Activated naive CD8-positive, alpha-beta T cell treated with anti-CD3 and anti-CD28 coated beads for 36 hours (primary cell): ENCODE measurements at places on chromosomes 1 and 21. TPM values are rescaled to one million over a fixed set of nuclear protein-coding genes. Genes with fewer than 3 reads are reported as not detected.

CNIH3 gene
- total RNA-seq: 1.4 TPM

DNA sequence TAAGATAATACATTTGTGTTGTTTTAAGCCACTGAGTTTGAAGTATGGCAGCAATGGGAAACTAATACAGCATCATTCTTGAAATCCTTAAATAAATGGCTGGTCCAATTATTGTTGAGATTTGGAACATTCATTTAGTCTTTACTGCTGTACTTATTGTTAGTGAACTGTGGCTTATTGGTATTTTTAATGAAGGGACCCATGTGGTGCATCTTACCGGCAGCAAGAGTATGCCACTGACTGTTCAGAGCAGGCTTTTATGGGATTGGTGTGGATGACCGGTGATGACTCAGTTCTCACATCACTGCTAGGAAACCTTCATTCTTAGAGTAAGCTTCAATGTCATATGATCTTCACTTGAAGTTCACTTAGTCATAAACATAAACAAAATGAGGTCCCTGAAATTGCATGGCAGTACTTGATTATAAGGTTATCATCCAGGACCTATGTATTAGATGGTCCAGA, 31.5 kb downstream of the PRKAA2 start:
- no peak for DNase-seq

DNA sequence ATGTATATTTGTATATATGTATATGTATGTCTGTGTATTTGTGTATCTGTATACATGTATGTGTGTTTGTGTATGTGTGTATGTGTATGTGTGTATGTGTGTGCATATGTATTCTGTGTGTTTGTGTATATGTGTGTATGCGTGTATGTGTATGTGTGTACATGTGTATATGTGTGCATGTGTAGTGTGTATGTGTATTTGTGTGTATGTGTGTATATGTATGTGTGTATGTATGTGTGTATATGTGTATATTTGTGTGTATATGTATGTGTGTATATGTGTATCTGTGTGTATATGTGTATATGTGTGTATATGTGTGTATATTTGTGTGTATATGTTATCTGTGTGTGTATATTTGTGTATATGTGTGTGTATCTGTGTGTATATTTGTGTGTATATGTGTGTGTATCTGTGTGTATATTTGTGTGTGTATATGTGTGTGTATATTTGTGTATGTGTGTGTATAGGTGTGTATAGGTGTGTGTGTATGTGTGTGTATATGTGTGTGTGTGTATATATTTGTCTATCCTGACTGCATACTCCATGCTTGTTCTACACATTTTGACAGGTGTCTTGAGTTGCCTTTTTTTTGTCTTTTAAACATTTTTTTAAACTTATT, 101.5 kb downstream of the SCCPDH start:
- no peak for DNase-seq

GRCh38 chr1:29708796-29709703, 472.7 kb downstream of the PTPRU start:
- no peak for DNase-seq

- DNase-seq: no peak
Observed at GRCh38 chr1:214467078-214467585, 84.3 kb downstream of the PTPN14 start.
